ENCODE measurements at places on chromosomes 4 and X. TPM values are rescaled to one million over a fixed set of nuclear protein-coding genes. Genes with fewer than 3 reads are reported as not detected.

Gene ATP2B3
- 4.4 TPM for polyA plus RNA-seq

Gene FGF13
- polyA plus RNA-seq = 242 TPM

Gene ANOS1
- polyA plus RNA-seq = 0.72 TPM

Gene ASB12
- 1.5 TPM for polyA plus RNA-seq

Gene USP17L26
- polyA plus RNA-seq = not detected

Gene GAB3
- polyA plus RNA-seq = 0.06 TPM

Gene CCSER1
- polyA plus RNA-seq = 23.6 TPM

Gene BTC
- not detected for polyA plus RNA-seq

Gene INTS6L
- polyA plus RNA-seq = 57.1 TPM

Gene CHM
- polyA plus RNA-seq = 20.3 TPM

Gene BANK1
- polyA plus RNA-seq = not detected

Gene ABLIM2
- 14.9 TPM for polyA plus RNA-seq

Gene TCEAL7
- 193 TPM for polyA plus RNA-seq

Gene INTS12
- 24.4 TPM for polyA plus RNA-seq

Gene NHSL2
- polyA plus RNA-seq = 1.5 TPM

Gene SPINK2
- 1.4 TPM for polyA plus RNA-seq

Gene CLCN5
- 13.1 TPM for polyA plus RNA-seq

Gene VCX3A
- 0.87 TPM for polyA plus RNA-seq

Gene SAGE1
- not detected for polyA plus RNA-seq

Gene TMEM144
- 1.3 TPM for polyA plus RNA-seq

Gene ASB9
- not detected for polyA plus RNA-seq

Gene MTNR1A
- polyA plus RNA-seq = not detected

Gene ALB
- polyA plus RNA-seq = 3.4 TPM

Gene TSPAN7
- 180 TPM for polyA plus RNA-seq

Gene GSPT2
- 25.4 TPM for polyA plus RNA-seq

Gene NAP1L2
- polyA plus RNA-seq = 54.4 TPM

Gene PRKG2
- 0.16 TPM for polyA plus RNA-seq

Gene HAND2
- polyA plus RNA-seq = not detected

Gene FAM9C
- not detected for polyA plus RNA-seq

Gene ARX
- polyA plus RNA-seq = 42.8 TPM

Gene TRIML2
- not detected for polyA plus RNA-seq

Gene IQCM
- polyA plus RNA-seq = not detected

Gene SH3TC1
- not detected for polyA plus RNA-seq

Gene CXorf38
- 10.3 TPM for polyA plus RNA-seq

Gene CYSLTR1
- not detected for polyA plus RNA-seq

Gene SLC10A4
- 16.7 TPM for polyA plus RNA-seq

Gene PABPC1L2A
- 0.56 TPM for polyA plus RNA-seq

All from neural cell (in vitro differentiated cells).